CD8-positive, alpha-beta memory T cell (primary cell): ENCODE measurements at places on chromosomes 2 and 18.

GRCh38 chr2:218063486-218063885, 5.6 kb upstream of the RUFY4 start:
- no peak for DNase-seq

GRCh38 chr2:143706354-143706753, 577.1 kb downstream of the ARHGAP15 start:
- no peak for DNase-seq

GRCh38 chr2:11305338-11305737, 39.1 kb downstream of the ROCK2 start:
- no peak for DNase-seq

DNA sequence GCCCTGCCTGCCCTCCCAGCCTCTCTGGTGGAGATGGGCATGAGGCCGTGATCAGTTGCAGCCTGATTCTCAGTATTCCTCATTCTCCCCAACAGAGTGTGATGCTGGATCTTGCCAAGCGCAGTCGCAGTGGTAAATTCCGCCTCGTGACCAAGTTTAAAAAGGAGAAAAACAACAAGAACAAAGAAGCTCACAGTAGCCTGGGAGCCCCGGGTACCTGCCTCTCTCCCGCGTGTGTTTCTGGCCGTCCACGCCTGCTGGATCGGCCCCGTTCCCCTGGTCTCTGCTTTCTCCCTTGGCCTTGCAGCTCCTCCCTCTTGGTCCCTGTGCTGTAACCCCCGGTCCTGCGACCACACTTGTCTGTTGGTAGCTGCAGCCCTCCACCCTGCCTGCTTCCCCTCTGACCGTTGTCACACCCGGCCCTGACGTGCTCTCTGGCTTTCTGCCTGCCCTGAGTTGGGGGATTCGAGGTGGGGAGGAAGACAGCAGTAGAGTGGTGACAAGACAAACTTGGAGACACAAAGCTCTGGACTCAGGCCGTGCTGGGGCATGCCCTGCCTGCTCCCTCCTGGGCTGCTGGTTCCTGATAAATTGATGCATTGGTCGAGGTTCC, 99.5 kb downstream of the USP40 start:
- DNase-seq = no peak

- DNase-seq = peak; percentile 64
These were observed 32.2 kb downstream of the QPCT start for GRCh38 chr2:37376421-37377186.

GRCh38 chr18:73670039-73670438, 477.6 kb downstream of the FBXO15 start:
- no peak for DNase-seq

DNA sequence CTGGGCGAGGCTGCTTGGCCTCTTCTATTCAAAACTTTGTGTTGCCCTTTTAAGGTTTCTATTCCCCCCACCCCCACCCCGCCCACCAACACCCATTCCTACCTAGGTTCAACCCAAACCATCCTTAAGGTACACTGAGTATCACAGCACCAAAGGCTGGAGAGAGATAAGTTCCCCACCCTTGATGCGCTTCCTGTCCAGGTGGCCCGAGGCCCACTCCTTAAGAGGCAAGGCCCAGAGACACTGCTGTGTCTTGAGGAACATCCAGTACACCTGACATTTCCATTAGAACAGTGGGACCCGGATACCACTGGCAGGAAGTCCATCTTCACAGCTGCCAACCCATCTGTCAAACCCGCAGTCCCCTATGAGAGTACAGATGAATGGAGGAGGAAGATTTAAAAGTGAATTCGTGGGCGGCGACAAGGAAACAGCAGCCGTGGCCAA, 277 bp upstream of the INPP1 start:
- DNase-seq = no peak
